CD4-positive, alpha-beta T cell treated with Interleukin-4 for 1 hour (primary cell): ENCODE measurements at places on chromosomes 4 and X.

- peak; percentile 81 for DNase-seq
Measured at GRCh38 chrX:79270401-79270800, 96.7 kb downstream of the ITM2A start.

GRCh38 chrX:111868726-111869638, 7.0 kb upstream of the TRPC5OS start:
- no peak for DNase-seq

DNA sequence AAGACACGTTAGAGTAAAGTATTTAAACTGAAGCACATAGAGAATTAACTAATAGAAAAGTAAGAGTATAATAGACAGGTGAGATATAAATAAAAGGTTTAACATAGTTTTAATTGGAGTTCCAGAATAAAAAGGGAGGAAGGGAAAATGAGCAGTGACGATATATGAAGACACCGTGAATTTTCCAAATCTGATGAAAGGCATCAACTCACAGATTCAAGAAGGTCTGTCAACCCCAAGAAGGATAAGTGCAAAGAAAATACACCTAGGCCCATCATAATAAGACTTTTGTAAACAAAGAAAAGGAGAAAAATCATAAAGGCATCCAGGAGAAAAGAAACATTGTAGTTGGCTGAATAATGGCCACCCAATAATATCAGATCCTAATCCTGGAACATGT, 43.9 kb upstream of the RAP2C start:
- no peak for DNase-seq

GRCh38 chr4:6309777-6310176, 40.1 kb downstream of the WFS1 start:
- DNase-seq, result no peak

DNA sequence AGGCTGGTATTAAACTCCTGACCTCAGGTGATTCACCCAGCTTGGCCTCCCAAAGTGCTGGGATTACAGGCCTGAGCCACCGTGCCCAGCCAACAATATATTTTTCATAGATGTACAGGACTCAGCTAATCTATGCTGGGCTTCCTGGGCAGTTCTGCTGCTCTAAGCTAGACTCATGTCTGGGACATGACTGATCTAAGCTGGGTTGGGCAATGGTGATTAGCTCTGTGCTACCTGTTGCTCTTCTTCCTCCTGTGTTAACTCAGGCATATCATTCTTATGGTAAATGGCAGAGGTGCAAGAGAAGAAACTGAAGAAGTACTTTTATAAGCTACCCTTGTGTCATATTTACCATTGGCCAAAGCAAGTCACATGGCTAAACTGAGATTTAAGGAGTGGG, 11.4 kb upstream of the SUPT20HL2 start:
- no peak for DNase-seq

DNA sequence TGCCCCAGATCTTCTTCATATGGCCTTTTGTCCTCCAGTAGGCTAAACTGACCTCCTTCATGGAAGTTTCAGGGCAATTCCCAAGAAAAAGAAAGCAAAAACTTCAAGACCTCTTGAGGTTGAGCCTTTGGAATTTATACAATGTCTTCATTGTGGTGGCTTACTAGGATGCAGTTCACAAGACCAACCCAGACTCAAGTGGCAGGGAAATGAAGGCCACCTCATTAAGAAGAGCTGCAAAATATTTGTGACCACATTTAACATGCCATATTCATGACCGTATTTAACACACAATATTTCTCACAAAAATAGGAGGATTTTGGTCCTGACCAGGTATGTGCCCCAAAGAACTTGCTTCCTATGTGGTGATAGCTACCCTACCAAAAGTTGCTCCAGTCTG, 605.5 kb upstream of the PITX2 start:
- DNase-seq, result no peak

DNA sequence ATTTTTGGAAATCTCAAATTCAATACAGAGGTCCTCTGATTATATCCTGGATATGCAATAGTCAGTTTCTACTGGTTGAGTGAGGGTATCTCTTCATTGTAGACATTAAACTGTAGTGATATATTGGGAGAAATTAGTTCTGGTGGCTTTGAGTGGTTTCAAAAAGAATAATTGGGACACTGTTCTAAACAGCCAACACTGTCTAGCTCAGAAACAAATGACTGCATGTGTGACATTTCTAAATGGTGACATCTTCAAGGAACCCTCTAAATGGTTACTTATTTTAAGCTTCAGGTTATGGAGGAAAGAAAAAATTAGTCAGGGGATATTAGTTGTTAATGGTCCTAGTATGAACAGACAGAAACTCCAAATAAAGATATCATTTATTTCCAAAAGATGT, 186.2 kb downstream of the LARP7 start:
- DNase-seq, result no peak

- DNase-seq, result no peak
Measured at GRCh38 chrX:47530049-47530448, 31.0 kb upstream of the ARAF start.

DNA sequence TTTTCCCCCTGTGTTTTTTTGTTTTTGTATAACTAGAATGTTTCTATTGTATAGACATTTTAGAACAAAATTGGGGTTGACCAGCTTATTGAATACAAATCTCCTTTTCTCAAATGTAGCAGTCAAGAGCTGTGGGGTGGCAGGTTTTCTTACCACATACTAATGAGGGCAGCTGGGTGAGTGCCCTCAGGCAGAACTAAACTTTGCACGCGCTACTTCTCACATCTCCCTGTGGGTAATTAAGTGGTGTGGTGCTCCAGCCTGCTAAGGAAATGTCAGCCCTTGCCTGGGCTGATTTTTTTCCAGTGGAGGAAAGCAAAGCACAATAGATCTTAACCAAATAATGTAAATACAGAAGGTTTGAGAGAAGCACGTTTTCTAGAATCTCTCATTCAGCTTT, 717.6 kb upstream of the TENM3 start:
- DNase-seq, result no peak

DNA sequence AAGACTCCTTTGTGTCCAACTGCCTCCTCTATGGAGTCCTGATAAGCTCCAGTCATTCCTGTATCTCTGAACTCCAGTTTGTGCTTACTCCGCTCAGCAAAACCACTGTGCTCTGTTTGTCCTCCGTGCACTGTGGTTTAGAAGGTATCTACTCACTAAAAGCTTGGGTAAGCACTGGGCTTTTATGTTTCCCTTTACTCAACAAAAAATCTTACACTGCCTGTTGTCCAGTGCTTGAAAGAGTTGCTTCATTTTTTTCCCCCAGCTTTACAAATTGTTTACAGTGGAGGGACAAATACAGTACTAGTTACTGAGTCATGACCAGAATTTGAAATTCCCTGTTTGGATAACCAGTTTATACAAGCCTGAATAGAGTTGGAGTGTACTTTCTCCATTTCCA, 545.3 kb upstream of the FAT1 start:
- no peak for DNase-seq

DNA sequence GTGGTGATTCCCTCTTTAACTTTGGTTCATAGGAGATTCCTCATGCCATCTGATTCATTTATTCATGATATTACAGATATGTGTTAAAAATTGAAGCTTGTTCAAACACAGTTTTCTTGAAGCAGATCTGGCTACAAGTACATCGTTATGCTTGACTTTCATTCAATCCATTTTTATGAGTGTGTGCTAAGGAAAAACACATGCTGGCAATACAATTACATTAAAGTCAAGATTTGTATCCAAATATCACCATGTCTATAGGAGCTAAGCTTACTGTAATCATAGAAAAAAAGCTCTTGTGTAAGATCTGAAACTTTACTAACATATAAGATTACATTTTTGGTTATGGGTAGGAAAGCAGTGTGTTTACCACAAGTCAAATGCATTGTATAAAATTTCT, 151.8 kb upstream of the FAT1 start:
- DNase-seq, result no peak

GRCh38 chr4:176340871-176341685, 21.3 kb downstream of the SPCS3 start:
- no peak for DNase-seq

DNA sequence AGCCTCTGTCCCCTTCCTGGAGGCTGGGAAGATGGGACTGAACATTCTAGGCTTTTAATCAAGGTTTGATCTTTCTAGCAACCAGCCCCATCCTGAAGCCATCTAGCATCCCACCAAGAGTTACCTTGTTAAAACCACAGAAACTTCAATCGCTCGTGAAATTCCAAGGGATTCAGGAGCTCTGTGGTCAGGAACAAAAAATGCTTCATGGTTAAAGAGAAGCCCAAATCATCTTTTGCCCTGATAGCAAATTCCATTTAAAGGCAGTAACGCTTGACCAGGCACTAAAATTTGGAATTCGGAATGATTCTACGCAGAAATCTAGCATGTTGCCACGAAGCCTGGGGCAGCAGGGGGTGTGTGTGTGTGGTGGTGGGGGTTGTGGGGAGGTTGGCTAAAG, 47.8 kb downstream of the CASP6 start:
- DNase-seq, result no peak

GRCh38 chr4:70761276-70761816, 39.6 kb downstream of the RUFY3 start:
- no peak for DNase-seq

- no peak for DNase-seq
Measured at GRCh38 chr4:17332478-17332877, 179.4 kb downstream of the QDPR start.

DNA sequence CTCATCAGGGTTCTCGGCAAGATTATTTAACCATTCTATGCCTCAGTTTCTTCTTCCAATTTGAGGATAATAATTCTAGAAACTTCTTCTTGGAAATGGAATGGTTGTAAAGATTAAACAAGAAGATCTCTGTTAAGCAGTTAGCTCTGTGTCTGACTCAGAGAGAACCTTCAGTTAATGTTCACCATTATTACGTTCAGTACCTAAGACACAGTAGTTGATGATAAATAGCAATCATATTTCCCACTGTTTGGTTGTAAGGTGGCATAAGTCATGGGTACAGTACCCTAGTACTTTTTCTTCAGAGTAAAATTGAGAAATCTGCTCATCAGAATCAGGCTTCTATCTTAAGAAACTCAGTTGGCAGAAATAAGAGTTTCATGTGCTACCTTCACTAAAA, 366.5 kb upstream of the BOD1L1 start:
- DNase-seq, result no peak

DNA sequence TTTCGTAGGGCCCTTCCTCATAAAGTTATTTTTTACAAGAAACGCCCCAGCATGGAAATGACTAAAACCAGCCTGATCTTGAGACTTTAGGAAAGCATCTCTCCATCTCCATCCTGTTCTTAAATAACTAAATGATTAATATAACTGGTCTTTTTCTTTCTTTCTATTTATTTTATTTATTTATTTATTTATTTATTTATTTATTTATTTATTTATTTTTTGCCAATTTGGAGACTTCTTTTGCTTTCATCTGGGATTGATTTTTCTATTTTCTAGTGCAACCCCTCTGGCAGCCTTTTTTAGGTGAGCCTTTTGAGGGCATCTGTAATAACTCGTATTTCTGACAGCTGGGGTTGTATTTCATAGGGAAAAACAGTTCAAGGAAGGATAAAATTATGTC, 1.2 kb upstream of the KLHL34 start:
- no peak for DNase-seq

DNA sequence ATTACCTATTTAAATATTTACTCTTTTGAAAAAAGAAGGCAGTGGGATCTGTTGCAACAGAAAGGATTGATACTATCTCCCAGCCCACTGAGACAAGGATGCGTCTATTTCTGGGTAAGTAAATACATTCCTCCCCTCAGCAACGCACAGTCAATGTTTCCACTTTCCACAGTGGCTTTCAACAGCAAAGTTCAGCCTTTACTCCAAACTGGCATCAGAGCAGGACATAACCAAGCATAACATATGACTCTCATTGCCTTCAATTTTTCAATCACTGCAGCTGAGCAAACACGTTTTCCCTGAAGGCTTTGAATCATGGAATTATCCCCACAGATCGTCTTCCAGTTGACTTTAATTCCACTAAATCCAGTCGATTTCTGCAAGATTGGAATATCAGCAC, 160.3 kb upstream of the FRG1 start:
- DNase-seq, result no peak
